ENCODE measurements at places on chromosomes 16 and 17.

DNA sequence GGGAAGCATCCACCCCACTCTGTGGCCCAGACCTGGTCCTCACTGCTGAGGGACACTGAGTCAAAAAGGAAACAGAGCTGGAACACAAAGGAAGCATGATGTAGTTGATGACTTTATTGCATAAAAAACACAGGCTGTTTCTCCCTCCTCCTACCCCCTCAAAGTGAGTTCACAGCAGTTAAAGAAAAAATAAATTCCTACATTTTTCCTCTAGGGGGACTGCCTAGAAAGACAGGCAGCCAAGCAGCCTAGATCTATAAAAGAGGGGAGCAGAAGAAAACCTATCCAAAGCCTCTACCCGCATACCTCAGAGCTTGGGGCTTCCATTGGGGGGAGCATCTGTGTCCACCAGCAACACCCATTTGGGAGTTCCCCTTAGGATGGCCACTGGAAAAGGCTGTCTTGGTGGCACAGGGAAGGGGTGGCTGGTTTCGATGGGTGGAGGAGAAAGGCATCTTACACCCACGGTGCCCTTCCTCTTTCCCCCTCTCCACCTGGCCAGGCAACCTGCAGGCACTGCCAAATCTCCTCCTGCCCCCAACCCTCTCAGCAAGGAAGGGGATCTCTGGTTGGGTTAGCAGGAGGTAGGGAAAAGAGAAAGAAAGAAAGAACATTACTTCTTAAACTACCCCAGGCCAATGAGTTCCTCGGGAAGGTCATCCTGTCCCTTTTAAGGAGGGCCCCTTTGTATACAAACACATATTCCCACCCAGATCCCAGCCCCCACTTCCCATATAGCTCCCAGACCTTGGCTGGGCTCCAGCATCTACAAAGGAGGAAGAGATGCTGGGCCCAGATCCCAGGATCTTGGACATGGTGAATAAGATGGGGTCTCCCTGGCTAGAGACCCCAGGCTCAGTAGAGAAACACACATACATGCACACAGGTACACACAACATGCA lies 4.0 kb upstream of the SCRN2 start:
- no peak for DNase-seq

GRCh38 chr17:67514998-67515397 lies 137.9 kb downstream of the PITPNC1 start:
- DNase-seq, result no peak

DNA sequence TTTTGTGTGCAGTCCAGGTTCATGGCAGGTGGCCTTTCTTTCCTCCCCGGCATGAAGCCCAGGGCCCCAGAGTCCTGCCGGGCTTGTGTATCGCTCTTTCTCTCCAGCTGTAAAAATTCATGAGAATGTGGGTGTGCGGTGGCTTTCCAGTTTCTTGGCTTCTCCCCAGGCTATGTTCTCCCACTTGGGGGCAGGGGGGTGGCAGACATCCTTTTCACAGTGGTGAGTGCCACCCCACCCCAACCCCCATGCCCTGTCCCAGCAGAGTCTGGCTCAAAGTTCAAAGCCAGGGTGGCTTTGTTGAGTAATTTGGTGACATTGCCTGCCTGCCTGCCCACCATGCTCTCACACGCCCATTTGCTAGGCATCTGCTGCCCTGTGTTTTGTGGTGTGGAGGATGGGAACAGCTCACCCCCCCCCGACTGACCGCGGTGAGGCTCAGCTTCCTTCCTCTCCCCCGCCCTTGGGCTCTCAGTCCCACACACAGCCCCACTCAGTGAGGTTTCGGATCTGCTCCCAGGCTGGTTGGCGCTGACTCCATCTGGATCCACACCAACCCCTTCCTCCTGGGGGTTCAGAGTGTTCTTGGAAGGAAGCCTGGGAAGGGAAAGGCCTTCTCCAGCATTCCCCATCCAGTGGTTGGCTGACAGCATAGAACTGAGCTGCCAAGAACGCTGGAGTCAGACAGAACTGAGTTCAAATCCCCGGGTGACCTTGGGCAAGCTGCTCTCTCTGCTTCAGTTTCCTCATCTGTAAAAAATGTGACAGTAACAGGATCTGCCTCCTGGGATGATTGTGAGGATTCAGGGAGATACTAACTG lies 36.0 kb downstream of the CHD9 start:
- DNase-seq, result no peak

DNA sequence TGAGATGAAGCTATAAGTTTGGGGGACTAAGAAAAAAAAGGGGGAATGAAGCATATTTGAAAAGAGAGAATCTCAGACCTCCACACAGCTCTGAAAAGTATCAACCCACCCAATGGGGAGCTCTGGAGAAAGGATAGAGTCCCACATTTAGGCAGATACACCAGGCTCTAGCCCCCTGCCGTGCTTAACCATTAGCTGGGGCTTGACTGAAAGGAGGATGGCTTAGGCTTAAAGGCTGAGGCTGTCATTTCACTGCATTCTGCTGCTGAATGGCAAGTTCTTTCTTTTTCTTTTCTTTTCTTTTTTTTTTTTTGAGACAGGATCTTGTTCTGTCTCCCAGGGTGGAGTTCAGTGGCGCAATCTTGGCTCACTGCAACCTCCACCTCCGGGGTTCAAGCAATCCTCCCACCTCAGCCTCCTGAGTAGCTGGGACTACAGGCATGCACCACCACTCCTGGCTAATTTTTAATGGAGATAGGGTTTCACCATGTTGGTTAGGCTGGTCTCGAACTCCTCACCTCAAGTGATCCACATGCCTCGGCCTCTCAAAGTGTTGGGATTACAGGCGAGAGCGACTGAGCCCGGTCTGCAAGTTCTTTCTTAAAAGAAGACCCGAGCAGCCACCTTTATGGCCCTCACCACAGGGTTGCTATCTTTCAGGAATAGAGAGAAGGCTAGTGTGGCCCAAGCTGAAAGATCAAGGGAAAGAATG lies 9.0 kb upstream of the MMP2 start:
- no peak for DNase-seq

- peak; percentile 80 for DNase-seq
These were observed 2.4 kb upstream of the ENPP7 start for GRCh38 chr17:79728169-79728907.

DNA sequence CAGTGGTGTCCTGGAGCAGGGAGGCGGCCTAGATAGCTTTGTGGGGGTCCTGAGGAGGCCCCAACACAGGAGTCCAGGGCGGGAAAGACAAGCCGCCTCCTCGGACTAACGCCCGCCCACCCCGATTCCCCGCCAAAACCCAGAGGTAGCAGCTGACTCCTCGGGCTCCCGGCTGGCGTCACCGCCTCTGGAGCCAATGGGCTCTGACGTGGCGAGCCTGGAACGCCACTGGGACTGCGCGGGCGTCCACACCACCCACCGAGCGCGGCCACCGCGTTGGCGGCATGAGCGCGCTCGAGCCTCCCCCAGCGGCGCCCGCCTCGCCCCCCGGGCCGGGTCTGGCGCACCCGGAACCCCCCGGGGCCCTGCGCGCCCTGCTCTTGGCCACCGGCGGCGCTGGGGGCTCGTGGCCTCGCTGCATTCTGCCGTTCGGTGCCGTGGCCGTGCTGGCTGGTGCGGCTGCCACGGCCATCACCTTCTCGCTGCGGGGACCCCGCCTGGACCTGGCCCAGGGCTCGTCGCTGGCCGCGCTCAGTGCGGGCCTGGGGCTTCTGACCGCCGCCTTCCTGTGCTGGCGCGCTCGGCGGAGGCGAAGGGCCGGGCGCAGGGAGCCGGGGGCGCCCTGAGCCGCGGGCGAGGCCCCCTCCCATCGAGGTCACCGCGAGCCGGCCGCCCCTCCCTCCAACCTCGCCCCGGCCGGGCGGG lies 3.4 kb upstream of the NTN3 start:
- DNase-seq, result no peak

DNA sequence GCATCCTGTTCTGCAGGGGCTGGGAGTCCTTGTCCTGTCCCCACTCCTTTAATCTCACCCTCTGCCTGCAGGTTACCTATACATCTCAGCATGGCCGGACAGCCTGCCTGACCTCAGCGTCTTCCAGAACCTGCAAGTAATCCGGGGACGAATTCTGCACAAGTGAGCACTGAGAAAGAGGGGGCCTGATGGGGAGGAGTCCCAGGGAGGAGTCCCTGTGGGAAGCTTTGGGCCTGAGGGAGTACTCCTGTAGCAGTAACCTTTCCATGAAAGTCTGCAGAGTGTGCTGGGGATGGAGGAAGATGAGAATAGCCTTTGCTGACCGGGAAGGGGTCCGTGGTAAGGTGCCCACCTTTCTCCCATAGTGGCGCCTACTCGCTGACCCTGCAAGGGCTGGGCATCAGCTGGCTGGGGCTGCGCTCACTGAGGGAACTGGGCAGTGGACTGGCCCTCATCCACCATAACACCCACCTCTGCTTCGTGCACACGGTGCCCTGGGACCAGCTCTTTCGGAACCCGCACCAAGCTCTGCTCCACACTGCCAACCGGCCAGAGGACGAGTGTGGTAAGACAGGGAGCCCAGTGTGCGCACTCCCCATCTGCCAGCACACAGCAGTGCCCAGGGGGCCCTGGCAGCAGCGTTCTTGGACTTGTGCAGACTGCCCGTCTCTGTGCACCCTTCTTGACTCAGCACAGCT lies 14.8 kb downstream of the MIEN1 start:
- DNase-seq, result no peak

GRCh38 chr16:85954927-85955519 lies 56.1 kb downstream of the IRF8 start:
- no peak for DNase-seq

- DNase-seq, result no peak
These were observed 33.7 kb downstream of the CPSF4L start for GRCh38 chr17:73227944-73228343.

GRCh38 chr16:69187446-69188235 lies 677 bp downstream of the SNTB2 start:
- DNase-seq, result peak; percentile 26

DNA sequence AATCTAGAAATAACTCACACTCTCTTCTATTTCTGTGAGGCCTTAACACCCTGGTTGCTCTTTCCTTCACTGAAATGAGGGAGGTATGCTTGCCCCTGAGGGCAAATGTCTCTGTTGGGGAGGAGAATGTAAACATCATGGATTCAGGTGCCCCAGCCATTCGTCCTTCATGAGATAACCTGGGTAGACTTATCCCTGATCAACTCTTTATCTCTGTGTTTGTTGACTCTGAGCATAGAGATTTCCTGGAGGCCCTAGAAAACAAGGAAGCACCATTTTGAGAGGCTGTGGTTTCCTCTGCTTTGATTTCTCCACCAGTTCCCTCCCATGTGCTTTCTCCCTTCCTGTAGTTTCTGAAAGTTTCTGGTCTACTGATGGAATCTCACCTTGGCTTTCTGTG lies 77.3 kb downstream of the PHKB start:
- DNase-seq, result no peak

- no peak for DNase-seq
These were observed 5.2 kb upstream of the MRPL38 start for GRCh38 chr17:75909812-75910274.

DNA sequence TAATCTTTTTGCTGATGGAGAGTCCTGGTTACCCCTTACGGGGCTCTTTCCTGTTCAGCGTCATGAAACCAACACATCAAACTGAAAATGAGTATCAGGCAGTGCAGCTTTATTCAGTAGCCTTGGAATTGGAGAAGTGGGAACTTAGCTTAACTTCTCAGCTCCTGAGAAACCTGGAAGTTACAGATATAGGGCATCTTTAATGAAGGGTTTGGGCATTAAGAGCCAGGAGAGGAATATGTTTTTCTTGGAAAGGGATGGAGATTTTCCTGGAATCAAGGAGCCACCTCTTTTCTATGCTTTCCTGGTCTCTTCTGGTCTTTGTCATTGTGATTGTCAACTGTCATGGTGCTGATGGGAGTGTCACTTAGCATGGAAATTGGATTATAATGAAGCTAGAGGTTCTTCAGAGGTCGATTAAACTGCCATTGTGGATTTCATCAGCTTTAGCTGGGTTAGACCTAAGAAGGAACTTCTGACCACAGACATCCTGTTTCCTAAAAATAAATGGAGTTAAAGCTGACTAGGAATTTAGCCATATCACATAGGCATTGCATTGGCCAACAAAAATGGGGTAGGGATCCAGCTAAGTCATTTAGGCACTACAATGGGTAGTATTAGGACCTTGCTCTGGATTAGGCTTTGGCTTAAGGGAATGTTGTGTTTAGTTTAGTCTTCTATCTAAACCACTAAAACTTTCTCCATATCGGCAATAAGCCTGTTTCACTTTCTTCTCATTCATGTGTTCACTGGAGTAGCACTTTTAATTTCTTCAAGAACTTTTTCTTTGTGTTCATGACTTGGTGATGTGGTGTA lies 186.4 kb downstream of the BCAS3 start:
- no peak for DNase-seq

GRCh38 chr16:64475627-64476351 lies 646.1 kb downstream of the CDH11 start:
- no peak for DNase-seq

DNA sequence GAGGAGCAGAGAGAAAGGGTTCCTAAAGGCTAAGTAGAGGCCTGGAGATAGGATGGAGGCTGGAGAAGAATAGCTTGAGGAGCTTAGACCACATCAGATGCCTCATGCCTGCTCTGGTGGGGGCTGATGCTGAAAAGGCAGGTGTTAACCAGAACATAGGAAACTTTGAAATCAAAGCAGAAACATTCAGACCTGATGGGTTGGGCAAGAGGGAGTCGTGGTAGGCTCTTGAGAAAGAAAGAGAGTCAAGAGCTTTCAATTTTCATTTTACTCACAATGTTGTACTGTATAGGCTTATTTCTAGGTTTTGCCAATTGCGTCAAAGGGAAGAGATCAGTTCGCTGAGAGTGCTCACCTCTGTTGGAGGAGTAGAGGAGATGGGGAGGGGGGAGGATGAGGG lies 406.6 kb upstream of the SALL1 start:
- DNase-seq, result no peak

DNA sequence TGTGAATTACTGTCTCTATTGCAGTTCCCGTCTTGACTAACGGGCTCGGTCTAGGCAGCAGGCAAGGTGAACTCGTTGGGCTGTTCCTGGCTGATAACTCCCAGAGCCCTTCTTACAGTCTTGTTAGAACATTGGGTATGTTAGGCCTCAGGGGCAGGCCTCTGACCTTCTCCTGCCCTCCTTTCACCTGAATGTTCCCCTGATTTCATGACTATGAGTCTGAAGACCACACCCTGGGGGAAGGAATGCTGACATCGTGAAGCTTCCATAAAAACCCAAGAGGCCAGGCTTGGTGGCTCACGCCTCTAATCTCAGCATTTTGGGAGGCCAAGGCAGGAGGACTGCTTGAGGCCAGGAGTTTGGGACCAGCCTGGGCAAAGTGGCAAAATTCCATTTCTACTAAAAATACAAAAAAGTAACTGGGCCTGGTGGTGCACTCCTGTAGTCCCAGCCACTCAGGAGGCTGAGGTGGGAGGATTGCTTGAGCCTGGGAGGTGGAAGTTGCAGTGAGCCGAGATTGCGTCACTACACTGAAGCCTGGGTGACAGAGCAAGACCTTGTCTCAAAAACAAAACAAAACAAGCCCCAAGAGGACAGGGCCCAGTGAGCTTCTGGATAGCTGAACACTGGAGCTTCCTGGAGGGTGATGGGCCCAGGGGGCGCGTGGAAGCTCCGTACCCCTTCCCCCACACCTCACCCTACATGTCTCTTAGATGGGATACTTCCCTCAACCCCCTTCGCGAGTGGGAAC lies 47.8 kb upstream of the FBXO47 start:
- DNase-seq, result no peak

- no peak for DNase-seq
These were observed 281.6 kb downstream of the WWOX start for GRCh38 chr16:78381060-78381459.
